ENCODE measurements at places on chromosomes 7 and 10.
A peak's percentile ranks its signal among the peaks of the same experiment; 100 is the strongest.

DNA sequence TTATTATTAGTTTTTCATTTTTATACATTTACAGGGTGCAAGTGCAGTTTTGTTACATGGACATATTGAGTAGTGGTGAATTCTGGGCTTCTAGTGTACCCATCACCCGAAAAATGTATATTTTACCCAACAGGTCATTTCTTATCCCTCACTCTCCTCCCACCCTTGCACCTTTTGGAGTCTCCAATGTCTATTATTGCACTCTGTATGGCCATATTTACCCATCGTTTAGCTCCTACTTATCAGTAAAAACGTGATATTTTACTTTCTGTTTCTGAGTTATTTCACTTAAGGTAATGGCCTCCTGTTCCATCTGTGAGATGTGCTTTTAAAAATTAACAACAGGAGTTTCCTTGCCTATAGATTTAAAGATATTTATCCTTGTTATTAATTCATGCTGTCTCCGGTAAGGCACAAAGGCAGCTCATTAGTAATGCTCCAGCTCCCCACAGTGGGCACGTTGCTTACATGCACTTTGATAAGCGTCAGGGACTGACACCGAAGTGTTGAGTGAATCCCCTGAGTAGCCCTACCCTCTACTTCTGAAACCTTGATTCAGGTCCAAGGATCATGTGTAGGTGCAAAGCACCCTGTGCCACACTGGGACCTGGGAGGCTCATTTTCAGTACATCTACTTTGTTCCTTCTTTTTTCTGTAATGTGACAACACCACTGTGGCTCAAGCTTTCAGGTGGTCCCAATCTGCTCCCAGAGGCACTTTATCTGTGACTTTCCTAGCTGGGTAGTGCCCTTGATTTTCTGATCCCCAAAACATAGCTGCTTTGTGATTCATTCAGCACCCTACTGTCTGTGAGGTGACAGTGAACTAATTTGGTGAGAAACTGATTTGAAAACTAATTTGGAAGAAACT, 27.3 kb downstream of the HYAL4 start:
- DNase-seq = peak; percentile 3

DNA sequence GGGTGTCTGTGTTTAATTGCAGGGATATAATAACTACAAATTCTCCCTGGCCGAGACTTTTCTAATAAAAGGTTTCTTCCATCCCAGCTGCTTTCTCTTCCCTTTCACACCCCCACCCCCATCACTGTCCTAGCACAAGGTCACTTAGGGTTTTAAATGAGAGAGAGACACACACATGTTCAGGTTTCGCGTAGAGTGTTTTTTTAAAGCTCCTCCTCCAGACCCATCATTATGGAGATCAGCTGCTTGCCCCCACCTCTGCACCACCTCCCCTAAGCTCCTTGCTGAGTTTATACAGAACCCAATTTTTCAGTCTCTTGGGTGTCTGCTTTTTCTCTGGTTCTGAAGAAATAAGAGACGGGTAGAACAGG, 18.6 kb downstream of the LRMDA start:
- no peak for DNase-seq

DNA sequence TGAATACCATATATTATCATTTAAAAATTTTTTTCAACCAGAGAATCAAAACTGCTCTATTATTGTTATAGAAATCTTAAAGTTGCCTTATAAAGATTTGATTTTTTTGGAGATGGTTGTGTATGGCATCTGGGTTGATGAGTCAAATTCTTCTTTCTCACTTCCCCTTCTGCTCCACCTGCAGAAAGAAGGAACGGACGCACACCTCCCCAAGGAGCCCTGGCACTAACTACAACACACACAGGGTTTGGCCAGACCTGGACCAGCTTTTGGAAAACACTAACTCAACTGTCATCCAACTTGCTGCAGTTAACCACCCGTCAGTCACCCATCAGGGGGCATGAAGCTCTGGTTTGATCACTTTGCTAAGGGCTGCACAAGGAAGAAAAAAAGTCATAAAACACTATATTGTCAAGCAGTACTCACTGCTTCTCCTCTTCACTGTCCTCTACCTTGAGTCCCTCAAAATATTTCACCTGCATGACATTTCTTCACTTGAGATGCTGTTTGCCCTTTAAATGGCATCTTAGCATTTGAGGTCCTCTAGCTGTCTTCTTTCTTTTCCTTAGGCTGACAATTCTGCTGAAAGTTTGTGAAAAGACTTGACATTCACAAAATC, 266.7 kb upstream of the PHF14 start:
- no peak for DNase-seq

DNA sequence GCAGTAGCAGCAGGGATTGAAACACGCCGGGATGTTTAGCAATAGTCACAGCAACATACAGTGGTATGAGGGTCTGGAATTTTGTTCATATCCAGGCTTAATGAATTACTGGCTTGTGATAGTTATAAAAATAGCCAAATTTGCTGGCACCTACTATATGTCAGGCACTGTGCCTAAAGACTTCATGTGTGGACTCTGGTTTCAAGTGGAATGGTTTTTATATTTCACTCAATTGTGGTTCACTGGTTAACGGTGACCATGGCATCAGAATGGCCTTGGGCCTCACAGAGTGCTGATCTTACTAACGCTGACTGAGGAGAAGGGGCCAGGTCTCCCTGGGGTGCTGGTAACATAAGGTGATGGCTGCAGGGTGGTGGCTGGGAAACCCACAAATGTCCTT, 55.7 kb downstream of the CELF2 start:
- DNase-seq = no peak

- no peak for DNase-seq
Measured at GRCh38 chr7:128171342-128171918, 69.6 kb upstream of the LEP start.

DNA sequence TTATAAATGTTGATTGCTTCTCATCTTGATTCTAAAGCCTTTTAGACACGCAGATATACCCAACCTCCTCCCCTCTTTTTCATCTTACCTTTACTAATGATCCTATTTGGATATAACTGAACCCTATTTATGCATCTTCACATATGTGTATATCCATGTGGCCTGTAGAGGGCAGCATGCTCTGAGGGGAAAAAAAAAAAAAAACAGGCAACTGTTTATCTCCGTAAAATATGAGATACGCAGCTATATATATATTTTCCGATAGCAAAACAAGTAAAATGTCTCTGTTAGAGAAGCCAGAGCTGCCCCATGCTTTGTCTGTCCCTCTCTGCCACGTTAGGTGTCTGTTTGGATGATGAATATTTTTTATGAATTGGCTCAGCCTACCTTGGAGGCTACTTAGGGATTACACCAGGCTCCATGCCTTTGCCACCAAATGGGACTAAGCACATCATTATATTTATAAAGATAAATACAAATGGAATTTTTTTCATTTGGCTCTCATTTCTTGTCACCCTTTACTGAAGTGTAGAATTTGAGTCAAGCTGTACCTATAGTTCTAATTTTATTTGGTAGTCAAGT, 174.8 kb upstream of the FZD1 start:
- no peak for DNase-seq

GRCh38 chr7:130491841-130492522, at the start of gene MEST:
TSS of gene MEST (plus strand) at chr7:130492085. CDS start at chr7:130492314, 229 bp downstream.
- DNase-seq = no peak

DNA sequence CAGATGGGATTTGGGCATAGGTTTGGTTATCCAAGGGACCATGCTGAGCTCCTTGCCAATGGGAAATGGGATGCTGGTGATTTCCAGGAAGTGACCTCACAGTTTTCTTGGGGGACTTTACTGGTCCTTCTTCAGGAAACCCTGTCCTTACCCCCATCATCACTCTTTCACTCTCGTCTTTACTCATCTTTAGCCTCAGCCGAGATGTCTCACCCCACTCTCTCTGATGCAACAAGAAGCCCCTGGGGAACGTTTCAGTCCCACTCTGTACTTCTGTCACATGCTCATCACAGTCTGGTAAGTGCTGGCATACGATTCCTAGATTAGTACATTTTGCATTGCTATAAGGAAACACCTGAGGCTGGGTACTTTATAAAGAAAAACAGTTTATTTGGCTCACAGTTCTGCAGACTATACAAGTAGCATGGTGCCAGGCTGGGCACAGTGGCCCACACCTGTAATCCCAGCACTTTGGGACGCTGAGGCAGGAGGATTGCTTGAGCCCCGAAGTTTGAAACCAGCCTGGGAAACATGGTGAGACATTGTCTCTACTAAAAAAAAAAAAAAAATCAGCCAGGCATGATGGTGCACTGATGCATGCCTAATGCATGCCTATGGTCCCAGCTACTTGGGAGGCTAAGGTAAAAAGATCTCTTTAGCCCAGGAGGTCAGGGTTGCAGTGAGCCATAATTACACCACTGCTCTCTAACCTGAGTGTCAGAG, 63.5 kb upstream of the VKORC1L1 start:
- no peak for DNase-seq

DNA sequence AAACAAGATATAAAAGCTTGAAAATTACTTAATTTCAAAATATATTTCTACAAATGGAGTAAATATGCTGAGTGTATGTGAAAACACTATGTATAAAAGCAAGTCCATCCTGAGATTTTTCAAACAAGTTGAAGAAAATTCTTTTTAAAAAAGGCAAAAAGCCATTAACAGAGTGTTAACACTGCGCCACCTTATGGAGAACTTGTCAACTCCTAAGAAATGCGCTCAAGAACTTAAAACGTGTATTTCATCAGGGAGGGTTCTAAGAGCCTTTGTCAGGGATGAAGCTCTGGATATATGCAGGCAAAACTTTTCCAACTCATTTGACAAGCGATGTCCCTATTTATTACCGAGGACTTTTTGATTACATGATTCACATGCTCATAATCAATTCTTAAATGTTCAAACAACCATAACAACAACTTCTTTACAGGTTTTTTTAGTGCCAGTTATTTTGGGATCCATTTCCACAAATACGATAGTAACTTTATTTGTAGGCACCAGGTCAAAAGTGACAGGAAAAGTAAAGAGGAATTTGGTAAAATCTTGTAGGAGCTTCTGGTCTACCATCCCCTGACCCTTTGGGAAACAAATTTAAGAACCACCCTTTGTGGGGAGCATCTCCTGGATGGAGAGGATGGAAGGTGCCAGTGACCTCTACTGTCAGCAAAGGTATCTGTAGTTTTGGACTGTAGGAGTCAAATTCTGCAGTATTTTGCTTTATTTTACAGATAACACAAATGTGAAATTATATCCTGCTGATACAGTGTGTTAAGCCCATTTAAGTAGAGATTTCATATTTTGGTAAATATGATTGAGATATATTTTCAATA, 23.2 kb downstream of the CALCR start:
- DNase-seq = no peak

DNA sequence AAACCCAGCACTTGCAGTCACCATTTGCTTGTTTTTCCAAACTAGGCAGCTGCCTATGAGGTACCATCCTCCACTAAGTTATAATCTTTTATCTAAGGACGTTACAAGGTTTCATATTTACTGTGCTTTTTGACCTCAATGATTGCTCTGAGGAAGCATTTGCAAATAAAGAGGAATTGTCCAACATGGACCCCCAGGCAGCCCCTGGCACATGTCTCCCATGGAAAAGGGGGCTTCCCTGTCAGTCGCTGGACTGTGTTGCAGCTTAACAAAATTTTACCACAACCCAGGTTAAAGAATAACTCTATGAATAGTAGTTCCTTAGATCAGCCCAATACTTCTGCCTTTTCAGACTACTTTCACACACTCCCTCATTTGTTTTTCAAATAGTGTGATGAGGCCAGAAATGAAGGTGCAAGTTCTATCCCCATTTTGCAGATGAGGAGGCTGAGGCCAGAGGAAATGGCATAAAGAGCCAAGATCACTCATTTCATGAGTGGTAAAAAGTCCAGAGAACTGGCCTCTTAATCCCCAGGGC, 52.8 kb upstream of the ZPBP start:
- DNase-seq = no peak

- DNase-seq = no peak
Measured at GRCh38 chr7:139916717-139917395, 87.8 kb downstream of the TBXAS1 start.

DNA sequence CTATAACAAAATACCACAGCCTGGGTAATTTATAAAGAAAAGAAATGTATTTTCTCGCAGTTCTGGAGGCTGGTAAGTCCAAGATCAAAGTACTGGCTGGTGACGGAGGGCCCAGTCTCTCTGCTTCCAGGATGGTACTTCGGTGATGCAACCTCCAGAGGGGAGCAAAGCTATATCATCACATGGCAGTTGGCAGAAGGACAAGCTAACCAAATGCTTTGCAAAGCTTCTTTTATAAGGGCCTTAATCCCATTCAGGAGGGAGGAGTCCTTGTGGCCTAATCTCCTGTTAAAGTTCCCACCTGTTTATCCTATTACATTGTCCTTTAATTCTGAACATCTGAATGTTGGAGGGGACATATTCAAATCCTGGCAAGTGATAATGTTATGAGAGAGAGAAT, 134.1 kb upstream of the SP4 start:
- DNase-seq = no peak

GRCh38 chr7:131610007-131610406, 53.6 kb upstream of the PODXL start:
- DNase-seq = no peak

DNA sequence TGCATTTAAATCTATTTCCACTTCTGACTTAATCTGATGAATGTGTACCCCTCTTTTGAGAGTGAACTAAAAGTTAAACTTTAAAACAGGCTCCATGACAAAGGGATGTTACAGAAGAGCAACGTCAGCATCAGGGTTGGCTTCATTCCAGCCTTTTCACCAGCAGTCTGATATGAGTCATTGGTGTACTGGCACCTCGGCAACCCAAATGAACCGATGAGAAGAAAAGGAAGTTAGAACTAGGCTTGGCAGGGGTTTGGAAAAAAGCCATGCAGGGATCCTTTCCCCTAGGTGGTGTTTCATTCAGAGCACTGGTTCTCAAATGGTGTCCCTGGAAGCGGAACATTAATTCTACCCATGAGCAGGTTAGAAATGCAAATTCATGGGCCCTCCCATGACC, 53.6 kb downstream of the SEC61G start:
- no peak for DNase-seq

DNA sequence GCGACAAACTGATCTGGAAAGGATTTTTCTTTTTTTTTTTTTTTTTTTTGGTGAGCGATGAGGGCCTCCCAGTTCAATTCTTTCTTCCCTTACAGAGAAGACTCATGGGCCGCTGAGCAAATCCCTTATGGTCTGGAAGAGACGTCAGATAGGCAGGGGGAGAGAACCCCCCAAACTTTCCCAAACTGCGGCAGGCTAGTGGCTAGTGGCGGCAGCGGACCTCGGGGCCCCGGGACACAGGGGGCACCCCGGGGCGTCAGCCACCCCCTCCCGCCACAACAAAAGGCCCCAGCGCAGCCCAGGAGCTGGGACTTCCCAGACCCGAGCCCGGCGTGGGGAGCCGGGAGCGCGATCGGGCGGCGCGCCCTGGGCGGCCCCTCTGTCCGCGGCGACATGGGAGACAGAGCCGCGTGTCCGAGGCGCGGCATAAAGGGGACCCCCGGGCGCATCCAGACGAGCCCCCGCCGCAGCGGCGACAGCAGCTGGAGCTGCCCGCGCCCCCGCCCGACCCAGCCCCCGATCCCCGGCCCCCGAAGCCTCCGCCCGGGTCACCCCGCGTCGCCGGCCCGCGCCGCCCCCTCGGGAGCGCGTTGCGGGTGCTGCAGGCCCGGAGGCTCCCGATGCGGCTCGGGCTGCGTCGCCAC, 755 bp downstream of the FAM171A1 start:
- no peak for DNase-seq

- no peak for DNase-seq
Measured at GRCh38 chr7:67470256-67470751, 473.7 kb downstream of the TYW1 start.

Measured in stimulated activated CD4-positive, alpha-beta T cell treated with anti-CD3 and anti-CD28 coated beads, TNF-alpha, amount 100 ng/mL, for 48 hours (primary cell).